ENCODE measurements at places on chromosomes 1 and 21. TPM values are rescaled to one million over a fixed set of nuclear protein-coding genes. Genes with fewer than 3 reads are reported as not detected.

IFNLR1 gene
- under 0.01 TPM for total RNA-seq

PGBD5 gene
- total RNA-seq: 0.60 TPM

NAV1 gene
- 1.6 TPM for total RNA-seq

CELA3A gene
- not detected for total RNA-seq

LRRC3 gene
- total RNA-seq: 0.99 TPM

ZBTB37 gene
- 2.2 TPM for total RNA-seq

KIAA0319L gene
- 31.5 TPM for total RNA-seq

CLCA2 gene
- not detected for total RNA-seq

TIE1 gene
- total RNA-seq: 749 TPM

HMGCS2 gene
- total RNA-seq: not detected

RBM15 gene
- 18.7 TPM for total RNA-seq

FAM229A gene
- 0.99 TPM for total RNA-seq

SPATA17 gene
- not detected for total RNA-seq

OR6N1 gene
- total RNA-seq: not detected

GPR37L1 gene
- not detected for total RNA-seq

SLAMF1 gene
- total RNA-seq: not detected

TDRD5 gene
- 0.22 TPM for total RNA-seq

ALPL gene
- total RNA-seq: not detected

All from lung microvascular endothelial cell (primary cell).